Activated T-cell treated with anti-CD3 and anti-CD28 coated beads, Interleukin-2, amount 50 U/mL, for 4 hours (primary cell): ENCODE measurements at places on chromosomes 5 and 9. TPM values are rescaled to one million over a fixed set of nuclear protein-coding genes. Genes with fewer than 3 reads are reported as not detected.

The SGCD gene
- total RNA-seq = 0.03 TPM

The HRH2 gene
- total RNA-seq = 25.3 TPM

The DENND4C gene
- 11.3 TPM for total RNA-seq

The OBP2A gene
- not detected for total RNA-seq

The C7 gene
- 0.54 TPM for total RNA-seq

The BASP1 gene
- total RNA-seq = 4.3 TPM

The C9orf50 gene
- total RNA-seq = not detected

The FRRS1L gene
- total RNA-seq = not detected

The LCN2 gene
- total RNA-seq = not detected

The KCNMB1 gene
- not detected for total RNA-seq

The CDH6 gene
- total RNA-seq = not detected

The SPINK6 gene
- not detected for total RNA-seq

The PLCXD3 gene
- not detected for total RNA-seq

The CCNH gene
- 42.4 TPM for total RNA-seq

The GGTA1 gene
- not detected for total RNA-seq

The DMRT3 gene
- total RNA-seq = not detected

The SLC25A2 gene
- total RNA-seq = 0.18 TPM

The SIGMAR1 gene
- 128 TPM for total RNA-seq

The MEIKIN gene
- not detected for total RNA-seq

The SLC9A3 gene
- total RNA-seq = 4.9 TPM

The OTP gene
- not detected for total RNA-seq

The CTXN3 gene
- not detected for total RNA-seq

GRCh38 chr5:131355971-131356528 is 92.2 kb downstream of the CDC42SE2 start:
- DNase-seq = no peak

DNA sequence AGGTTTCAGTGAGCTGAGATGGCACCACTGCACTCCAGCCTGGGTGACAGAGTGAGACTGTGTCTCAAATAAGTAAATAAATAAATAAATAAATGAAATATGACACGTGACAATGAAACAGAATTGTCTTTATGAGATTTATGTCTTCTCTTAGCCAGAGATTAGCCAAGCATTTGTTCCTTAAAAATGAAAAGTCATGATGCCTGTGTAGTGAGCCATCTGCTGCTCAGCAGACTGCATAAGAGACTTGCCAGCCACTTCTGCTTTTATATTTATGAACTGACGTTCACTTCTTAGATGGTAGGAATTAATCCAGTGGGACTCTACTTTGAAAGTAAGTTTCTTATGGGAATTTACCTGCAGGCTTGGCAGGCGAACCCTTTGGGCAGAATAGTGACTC is 227.4 kb downstream of the NR3C1 start:
- no peak for DNase-seq

DNA sequence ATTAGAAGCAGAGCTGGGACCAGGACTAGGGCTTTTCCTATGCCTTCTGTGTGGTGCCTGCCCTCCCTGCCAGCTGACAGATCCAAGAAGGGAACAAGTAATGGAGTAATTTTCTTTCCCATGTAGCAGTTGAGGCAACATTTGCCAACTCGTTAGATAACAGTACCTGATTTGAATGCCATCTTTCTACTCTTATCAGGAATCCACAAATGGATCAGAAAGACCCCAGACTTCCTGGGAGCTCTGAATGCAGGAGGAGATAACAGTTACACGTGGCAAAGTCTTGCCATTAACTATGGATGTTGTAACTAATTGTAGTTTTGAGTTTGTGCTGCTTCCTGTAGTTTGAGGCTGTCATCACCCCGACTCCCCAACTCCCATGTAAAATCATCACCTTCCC is 39.2 kb downstream of the RCL1 start:
- no peak for DNase-seq

- peak; percentile 4 for DNase-seq
Observed at GRCh38 chr5:59562756-59563389, 330.7 kb downstream of the PDE4D start.

GRCh38 chr5:100165309-100165708 is 369.9 kb upstream of the FAM174A start:
- DNase-seq = no peak

DNA sequence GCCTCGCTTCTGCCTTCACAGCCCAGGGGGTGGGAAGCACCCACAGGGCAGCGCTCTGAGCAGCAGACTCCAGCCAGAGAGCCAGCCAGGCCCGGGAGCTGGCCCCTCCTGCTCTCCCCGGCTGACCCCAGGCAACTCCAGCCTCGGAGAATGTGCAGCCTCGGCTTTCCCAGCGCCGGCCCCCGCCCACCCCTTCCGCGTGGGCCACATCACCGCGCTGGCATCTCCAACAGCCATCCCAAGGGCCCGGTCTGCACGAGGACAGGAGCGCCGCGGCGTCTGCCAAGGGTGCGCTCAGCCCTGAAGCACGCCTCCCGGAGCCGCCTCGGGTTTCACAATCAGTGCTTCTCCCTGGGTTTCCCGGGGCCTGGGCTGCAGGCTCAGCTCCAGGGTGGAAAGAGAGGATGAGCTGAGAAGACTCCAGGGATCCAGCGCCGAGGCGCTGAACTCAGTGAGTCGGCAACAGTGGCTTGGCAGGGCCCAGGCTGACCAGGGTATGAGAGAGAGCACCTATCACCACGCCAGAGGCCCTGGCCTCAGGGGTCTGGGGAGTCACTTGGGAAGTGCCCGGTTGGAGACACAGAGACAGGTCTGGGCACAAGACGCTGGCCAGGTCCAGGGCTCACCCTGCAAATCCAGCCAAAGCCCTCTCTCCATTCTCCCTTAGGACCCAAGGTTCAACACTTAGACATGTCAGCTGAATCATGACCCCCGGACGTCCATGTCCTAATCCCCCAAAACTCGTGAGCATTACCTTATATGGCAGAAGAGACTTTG is 79.6 kb downstream of the ADAMTS2 start:
- no peak for DNase-seq

- no peak for DNase-seq
Observed at GRCh38 chr5:145906401-145906800, 30.0 kb upstream of the SH3RF2 start.

- DNase-seq = no peak
Observed at GRCh38 chr5:76953551-76954382, 922 bp downstream of the CRHBP start.

- no peak for DNase-seq
Observed at GRCh38 chr5:137466889-137467288, 32.2 kb downstream of the SPOCK1 start.

DNA sequence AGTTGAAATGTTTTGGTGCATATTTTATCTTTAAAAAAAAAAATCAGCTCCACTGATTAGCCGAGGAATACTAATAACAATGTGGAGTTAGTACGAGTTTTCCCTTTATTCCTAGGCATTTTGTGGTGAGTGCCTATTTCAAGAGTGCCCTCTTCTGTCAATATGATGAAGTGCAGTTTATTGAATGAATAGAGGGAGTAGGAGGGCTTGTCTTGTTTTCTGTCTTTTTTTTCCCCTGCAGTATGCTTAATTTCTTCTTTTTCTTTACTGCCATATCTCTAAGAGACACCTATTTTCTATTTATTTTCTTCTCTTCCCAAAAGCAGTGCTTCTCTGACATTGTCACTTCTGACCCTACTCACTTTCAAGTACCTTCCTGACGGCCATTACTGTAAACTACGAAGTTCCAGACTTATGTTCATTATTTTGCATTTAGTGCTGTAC is 169.6 kb upstream of the PITX1 start:
- DNase-seq = no peak

DNA sequence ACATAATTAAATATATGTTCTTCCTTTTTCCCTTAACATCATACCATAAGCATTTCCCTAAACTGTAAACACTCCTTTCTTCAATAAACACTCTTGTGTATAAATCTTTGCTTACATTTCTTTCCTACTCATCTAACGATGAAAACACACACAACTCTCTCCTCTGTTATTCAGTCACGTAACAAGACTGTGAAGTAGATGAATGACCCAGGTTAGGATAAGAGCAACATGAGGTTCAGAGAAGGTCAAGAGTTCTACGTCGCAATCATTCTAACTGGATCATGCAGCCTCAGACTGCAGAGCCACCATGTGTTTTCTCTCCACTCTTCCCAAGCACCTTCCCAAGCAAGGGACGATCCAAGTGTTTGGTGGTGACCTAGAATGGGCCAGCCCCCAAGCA is 70.5 kb upstream of the SPTLC1 start:
- no peak for DNase-seq

GRCh38 chr5:77943851-77944250 is 167.7 kb upstream of the TBCA start:
- DNase-seq = no peak

GRCh38 chr9:2718001-2718697 is 839 bp downstream of the KCNV2 start:
- DNase-seq = no peak

DNA sequence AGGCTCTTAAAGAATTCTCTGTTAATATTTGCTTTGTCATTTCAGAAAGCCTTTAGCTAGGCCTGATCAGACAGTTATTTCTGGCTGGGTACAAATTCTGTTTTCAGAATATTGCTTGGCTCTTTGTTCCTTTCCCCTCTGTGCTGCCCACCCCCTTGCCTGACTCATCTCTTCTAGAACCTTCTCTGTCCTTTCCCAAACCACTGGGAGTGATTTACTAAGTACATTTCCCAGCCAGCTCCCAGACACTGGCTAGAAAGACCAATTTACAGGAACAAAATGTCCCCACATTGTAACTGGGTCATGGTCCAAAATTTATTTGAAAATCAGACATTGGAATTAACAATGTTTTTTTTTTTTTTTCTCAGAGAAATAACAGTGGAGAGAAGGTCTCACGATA is 133.1 kb upstream of the MAP1B start:
- DNase-seq = no peak

GRCh38 chr9:91775011-91775707 is 174.9 kb downstream of the ROR2 start:
- peak; percentile 60 for DNase-seq

GRCh38 chr5:8138884-8139283 is 269.9 kb downstream of the MTRR start:
- no peak for DNase-seq

GRCh38 chr9:135340726-135341475 is 138.7 kb upstream of the PPP1R26 start:
- DNase-seq = no peak

- DNase-seq = no peak
Observed at GRCh38 chr9:99264070-99264680, 42.1 kb downstream of the SEC61B start.

DNA sequence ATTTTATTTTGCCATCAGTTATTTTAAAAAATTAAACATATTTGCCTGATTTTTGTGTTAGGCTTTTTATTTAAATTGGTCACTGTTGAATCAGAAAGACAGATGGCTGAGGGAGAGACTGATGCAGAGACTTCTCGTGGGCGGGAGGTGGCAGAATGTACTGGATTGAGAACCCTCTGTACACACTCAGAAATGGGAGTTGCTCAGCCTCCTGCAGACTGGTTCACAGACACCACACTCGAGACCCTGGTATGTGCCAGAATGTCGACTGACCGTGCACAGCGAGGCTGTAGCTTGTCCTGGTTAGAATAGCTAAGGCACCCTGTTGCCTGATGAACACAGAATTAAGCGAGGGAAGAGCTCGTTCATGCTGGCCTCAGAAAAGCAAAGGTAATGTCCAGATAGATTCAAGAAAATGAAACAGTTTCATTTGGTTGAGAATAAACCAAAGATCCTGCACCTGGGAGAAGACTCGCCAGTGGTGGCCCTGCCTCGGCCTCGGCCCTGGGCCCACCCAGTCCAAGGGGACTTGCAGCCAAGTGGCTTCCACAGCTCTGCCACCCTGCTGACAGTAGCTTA is 71.3 kb upstream of the OTULINL start:
- no peak for DNase-seq

- no peak for DNase-seq
Observed at GRCh38 chr5:118956727-118957126, 31.6 kb downstream of the DTWD2 start.

DNA sequence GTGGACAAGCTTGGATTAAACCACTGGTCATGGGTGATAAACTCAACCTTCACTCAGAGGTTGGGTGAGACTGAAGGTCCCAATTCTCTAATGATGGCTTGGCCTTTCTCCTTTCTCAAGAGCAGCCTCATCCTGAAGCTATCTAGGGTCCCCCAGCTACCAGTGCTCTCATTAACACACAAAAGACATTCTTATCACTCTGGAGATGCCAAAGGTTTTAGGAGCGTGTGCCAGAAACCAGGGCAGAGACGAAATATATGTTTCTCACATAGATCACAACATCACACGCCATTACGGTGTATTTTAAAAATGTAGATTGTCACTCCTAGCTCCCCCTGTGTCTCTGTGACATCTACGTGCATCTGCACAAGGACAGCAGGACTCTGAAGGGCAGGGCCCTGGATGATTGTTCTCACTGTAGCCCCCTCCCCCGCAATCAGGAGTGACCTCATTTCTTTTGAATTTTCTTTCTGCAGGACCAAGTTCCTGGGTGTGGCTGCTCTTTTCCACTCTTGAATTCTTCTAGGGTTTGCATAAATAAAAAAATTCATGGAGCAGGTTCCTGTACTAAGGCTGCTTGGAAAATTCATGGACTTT is 311.3 kb downstream of the GADD45G start:
- no peak for DNase-seq
